Upper lobe of right lung (tissue), 1 donor: ENCODE measurements at places on chromosomes 3 and 15. TPM values are rescaled to one million over a fixed set of nuclear protein-coding genes. Genes with fewer than 3 reads are reported as not detected.

- H3K36me3 ChIP-seq = peaks cover 56% of the 10 kb centered on the region
- no peaks in the 10 kb centered on the region for H3K27me3 ChIP-seq
- DNase-seq = no peak
- H3K4me1 ChIP-seq = peaks cover 21% of the 10 kb centered on the region
- H3K27ac ChIP-seq = peak overlapping the region; percentile 55
- H3K4me3 ChIP-seq = peak overlapping the region; percentile 6
Observed at GRCh38 chr3:101784855-101785613, 6.0 kb downstream of the NXPE3 start.

GRCh38 chr3:71509066-71509465 lies 74.5 kb downstream of the FOXP1 start:
- no peak overlapping the region for H3K4me3 ChIP-seq
- H3K4me1 ChIP-seq = peaks cover 21% of the 10 kb centered on the region
- H3K27ac ChIP-seq = no peak overlapping the region
- no peaks in the 10 kb centered on the region for H3K27me3 ChIP-seq
- H3K36me3 ChIP-seq = no peaks in the 10 kb centered on the region

- no peaks in the 10 kb centered on the region for H3K27me3 ChIP-seq
- H3K4me3 ChIP-seq = no peak overlapping the region
- H3K27ac ChIP-seq = no peak overlapping the region
- H3K36me3 ChIP-seq = no peaks in the 10 kb centered on the region
- no peak for DNase-seq
Observed at GRCh38 chr3:168617658-168618057, 521.9 kb upstream of the GOLIM4 start.

- H3K27me3 ChIP-seq = no peaks in the 10 kb centered on the region
- H3K36me3 ChIP-seq = no peaks in the 10 kb centered on the region
- DNase-seq = no peak
Observed at GRCh38 chr15:52085299-52085698, 27.3 kb downstream of the BCL2L10 start.

GRCh38 chr3:10419637-10420232 lies 85.7 kb downstream of the ATP2B2 start:
- no peak overlapping the region for H3K27ac ChIP-seq
- no peak overlapping the region for H3K4me3 ChIP-seq
- DNase-seq = no peak
- H3K36me3 ChIP-seq = no peaks in the 10 kb centered on the region
- H3K27me3 ChIP-seq = peaks cover 6% of the 10 kb centered on the region

DNA sequence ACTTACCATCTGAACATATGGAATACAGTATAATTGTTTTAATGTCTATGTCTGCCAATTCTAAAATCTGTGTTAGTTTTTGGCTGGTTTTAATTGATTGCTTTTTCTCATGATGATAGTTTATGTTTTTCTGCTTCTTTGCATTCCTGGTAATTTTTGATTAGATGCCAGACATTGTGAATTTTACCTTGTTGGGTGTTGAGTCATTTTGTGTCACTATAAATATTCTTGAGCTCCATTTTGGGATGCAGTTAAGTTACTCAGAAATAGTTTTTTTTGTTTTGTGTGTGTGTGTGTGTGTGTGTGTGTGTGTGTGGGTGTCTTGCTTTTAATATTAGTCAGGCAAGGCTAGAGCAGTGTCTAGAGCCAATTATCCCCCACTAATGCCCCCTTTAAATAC lies 818.8 kb upstream of the NR2F2 start:
- H3K4me3 ChIP-seq = no peak overlapping the region
- no peaks in the 10 kb centered on the region for H3K4me1 ChIP-seq
- H3K27ac ChIP-seq = no peak overlapping the region
- no peaks in the 10 kb centered on the region for H3K27me3 ChIP-seq

GRCh38 chr15:72237029-72237852 lies 6.3 kb upstream of the PKM start:
- H3K36me3 ChIP-seq = peaks cover 25% of the 10 kb centered on the region
- peaks cover 9% of the 10 kb centered on the region for H3K4me1 ChIP-seq
- H3K4me3 ChIP-seq = no peak overlapping the region
- DNase-seq = no peak
- no peaks in the 10 kb centered on the region for H3K27me3 ChIP-seq
- H3K27ac ChIP-seq = no peak overlapping the region

DNA sequence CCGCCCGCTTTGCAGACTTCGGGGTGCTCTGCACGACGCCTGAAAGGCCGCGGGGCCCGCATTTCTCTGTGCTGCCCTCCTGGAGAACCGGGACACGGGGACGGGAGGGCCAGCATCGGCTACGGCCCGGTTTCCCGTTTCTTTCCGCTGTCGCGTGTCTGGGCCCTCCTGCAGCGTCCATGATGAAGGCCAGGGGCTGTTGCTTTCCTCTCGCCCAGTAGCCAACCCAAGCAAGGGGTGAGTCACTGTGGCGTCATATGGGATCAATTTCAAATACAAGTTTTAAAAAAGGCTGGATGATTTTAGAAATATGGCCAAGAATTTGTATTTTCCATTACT lies 435 bp downstream of the SLC35G2 start:
- H3K4me3 ChIP-seq = peak overlapping the region; percentile 78
- H3K27me3 ChIP-seq = peaks cover 5% of the 10 kb centered on the region
- H3K27ac ChIP-seq = peak overlapping the region; percentile 76
- H3K4me1 ChIP-seq = peaks cover 24% of the 10 kb centered on the region

DNA sequence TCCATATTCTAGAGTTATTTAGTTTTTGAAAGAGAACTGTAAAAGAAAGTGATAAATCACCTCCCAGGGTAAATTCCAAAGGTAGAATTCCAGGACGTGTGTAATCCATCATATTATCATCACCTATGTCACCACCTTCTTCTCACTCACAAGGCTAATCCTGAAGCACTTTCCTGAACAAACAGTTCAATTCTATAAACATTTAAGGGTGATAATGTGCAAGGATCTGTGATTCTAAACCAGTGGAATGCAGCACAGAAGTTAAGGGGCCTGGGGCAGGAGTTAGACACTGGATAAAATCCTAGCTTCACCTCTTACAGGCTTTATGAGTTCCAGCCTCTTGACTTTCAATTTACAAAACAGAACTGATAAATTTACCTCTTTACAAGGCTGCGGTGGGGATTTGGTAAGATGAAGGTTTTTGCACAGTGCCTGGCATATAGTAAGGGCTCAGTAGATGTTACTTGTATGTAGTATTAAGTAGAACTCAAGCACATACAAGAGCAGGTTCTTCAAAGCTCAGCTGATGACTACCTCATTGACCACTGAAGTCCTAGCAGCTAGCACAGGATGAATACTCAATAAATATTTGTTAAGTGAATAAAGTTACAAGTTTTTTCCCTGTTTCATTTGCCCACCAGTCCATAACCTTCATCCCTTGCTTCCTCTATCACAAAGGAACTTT lies 47.3 kb upstream of the CCDC80 start:
- no peak overlapping the region for H3K4me3 ChIP-seq
- peaks cover 3% of the 10 kb centered on the region for H3K27me3 ChIP-seq
- no peak overlapping the region for H3K27ac ChIP-seq
- H3K4me1 ChIP-seq = no peaks in the 10 kb centered on the region

PROK2 gene
- 4.1 TPM for total RNA-seq

UNC13C gene
- 0.14 TPM for total RNA-seq

LRRK1 gene
- 22.6 TPM for total RNA-seq

SNTN gene
- not detected for total RNA-seq

SLC7A14 gene
- total RNA-seq = not detected
